MG63 (cell line): ENCODE measurements at places on chromosomes 7 and 10.
A peak's percentile ranks its signal among the peaks of the same experiment; 100 is the strongest.

- DNase-seq: no peak
Measured at GRCh38 chr7:103865442-103865841, 124.0 kb downstream of the RELN start.

- no peak for DNase-seq
Measured at GRCh38 chr10:77832238-77832637, 94.3 kb downstream of the DLG5 start.

DNA sequence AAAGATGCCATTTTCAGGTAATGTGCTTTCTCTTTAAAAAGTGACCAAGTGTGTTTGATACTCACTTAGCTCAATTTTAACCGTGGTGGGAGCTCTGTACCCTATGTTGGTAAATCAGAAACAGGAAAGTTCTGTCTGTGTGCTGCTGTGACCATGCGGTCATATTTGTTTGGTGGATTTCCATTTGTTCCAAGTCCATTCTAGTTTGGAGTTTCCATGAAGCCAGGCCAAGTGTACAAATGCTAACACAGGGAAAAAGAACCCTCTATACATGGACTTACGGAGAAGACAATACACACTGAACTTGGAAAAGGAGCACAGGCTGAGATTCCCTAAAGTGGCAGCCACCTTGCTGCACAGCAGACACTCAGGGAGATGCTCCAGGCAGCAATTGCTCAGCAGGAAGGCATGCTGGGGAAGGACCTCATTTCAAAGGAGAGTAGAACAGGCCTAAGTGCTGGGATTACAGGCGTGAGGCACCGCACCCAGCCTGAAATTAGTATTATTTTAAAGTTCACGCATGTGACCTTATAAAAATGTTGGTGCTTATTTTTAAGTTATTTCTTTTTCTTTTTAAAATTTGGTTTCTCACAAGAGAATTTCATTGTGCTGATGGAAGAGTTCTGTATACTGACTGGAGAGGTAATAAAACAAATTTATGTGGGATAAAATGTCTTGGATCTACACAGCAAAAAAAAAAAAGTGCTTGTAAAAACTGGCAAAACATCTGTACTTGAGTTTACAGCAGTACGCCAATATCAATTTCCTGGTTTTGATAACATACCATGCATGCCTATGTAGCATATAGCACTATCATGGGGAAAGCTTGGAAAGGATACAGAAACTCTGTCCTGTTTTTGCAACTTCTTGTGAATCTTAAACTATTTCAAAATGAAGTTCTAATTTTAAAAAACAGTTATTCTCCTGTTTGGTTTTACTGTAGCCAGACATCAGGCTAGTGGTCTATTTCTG, 436.2 kb downstream of the KCNMA1 start:
- DNase-seq: no peak

GRCh38 chr7:128443831-128444600, 11.7 kb upstream of the HILPDA start:
- no peak for DNase-seq

- DNase-seq: no peak
Measured at GRCh38 chr7:491292-491957, 28.2 kb downstream of the PDGFA start.

GRCh38 chr7:46682836-46683624, 762.0 kb upstream of the IGFBP3 start:
- DNase-seq: peak; percentile 63

DNA sequence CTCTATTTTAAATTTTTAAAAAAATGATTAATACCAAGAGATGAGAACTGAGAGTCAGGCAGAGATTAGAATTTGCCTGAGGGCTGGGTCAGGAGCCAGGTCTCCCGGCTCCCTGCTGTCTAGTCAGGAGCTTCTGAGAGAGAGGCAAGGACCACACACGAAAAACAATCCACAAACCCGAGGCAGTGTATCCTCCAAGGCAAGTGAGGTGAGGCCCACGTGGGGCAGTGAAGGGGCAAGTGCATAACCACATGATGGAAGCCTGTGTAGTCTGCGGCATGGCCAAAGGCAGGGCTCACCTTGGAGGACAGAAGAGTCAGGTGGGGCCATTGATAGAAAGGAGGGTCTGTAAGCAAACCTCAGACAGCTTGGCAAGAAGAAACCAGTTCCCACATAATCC, 541.2 kb upstream of the FOXK1 start:
- DNase-seq: no peak

DNA sequence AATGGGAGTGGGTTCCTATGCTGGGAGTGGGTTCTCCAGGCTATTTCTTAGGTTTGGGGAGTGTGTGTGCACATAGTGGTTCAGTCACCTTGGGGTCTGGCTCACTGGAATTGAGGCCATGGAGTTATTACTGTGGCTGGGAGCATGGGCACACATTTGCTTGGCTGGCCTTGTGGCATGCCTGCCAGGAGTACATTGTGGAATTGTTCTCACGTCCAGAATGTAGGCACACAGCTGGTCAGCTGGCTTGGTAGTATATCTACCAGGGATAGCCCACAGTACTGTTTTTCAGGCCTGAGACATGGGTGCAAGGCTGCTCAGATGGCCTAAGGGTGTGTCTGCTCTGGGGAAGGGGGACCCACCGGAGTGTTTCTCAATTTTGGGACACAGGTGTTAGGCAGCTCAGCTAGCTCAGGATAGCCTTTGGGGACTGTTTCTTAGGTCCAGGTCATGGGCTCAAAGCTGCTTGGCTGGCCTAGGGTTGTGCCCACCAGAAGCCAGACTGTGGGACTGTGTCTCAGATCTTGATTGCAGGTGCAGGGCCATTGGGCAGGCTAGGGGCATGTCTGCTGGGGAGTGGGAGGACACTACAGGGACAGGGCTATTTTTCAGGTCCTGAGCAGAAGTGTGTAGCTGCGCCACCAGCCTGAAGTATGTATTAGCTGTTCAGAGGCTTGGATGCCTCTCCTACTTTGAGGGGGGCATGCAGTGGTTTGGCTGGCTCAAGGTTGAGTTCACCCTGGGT, 50.6 kb downstream of the TMEM168 start:
- no peak for DNase-seq

GRCh38 chr7:116356333-116356965, 143.1 kb upstream of the CAV2 start:
- no peak for DNase-seq

DNA sequence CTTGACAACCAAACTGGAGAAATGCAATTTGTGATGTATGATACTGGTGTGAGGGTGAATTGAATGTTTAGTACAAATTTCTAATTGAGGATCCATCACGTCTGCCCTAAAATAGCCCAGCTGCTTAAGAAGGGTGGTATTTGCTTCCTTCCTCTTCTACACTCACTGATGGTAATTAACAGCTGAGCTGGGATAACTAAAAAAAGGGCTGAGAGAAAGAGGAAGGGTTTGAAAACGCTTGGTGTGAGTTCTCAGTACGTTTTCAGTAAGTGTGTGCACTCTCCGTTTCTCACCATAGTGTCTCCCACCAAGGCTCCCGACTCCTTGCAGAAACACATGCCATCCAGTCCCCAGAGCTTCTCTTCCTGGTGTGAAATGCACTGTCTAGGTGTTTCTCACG, 54.3 kb downstream of the MAP3K8 start:
- DNase-seq: no peak

DNA sequence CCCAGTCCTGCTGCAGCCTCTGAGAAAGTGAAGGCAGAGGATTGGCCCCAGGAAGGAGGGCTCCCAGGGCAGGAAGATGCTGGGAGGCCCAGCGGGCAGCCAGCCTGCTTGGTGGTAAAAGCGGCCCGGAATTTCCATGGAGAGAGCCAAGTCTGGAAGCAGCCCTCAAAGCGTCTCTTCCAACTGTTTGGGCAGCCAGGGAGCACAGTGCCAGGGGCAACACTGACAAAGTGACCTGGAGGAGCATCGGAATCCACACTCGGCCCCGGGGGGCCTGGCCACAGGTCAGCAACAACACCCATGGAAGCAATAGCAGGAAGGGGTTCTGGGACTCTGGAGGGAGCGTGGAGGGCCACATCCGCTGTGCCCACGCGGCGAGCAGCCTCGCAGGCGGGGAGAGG, 63.2 kb upstream of the FGFR2 start:
- no peak for DNase-seq

- no peak for DNase-seq
Measured at GRCh38 chr10:35208536-35208935, 81.9 kb downstream of the CREM start.

DNA sequence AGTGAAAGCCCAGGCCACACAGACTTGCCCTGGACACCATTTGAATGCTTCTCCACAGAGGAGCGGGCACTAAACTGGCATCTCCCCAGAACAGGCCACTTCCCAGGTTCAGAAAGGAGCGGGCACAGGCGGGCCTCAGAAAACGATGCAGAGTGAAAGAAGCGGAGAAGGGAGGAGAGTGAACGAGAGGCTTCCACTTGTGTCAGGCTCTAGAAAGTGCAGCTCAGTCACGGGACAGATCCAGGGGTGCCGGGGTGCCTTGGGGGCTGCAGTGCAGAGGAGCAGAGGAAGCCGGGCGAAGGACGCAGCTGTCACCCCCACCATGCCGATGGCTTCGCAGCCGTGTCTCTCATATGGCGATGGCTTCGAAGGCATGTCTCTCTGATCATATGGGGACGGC, 26.1 kb upstream of the PRKAR1B start:
- DNase-seq: no peak

DNA sequence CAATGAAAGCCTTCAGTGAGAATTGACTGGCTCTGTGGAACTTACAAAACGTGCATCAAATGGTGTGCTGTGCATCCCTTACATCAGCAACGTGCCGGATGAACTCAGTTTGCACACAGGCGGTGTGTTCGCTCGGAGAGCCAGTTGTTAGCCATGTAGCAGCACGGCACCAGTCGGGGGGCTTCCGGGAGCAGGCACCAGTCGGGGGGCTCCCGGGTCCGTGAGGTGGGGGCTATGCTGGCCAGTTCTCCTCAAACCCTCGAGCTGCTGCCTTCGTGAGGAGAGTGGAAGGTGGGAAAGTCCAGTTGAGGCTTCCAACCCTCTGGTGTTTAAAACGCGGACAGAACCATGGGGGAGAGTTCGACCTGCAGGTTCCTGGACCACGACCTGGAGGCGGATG, 34.9 kb upstream of the UTF1 start:
- no peak for DNase-seq

GRCh38 chr10:129659508-129660268, 192.6 kb downstream of the MGMT start:
- no peak for DNase-seq
